ENCODE measurements at places on chromosomes 2 and 18.

DNA sequence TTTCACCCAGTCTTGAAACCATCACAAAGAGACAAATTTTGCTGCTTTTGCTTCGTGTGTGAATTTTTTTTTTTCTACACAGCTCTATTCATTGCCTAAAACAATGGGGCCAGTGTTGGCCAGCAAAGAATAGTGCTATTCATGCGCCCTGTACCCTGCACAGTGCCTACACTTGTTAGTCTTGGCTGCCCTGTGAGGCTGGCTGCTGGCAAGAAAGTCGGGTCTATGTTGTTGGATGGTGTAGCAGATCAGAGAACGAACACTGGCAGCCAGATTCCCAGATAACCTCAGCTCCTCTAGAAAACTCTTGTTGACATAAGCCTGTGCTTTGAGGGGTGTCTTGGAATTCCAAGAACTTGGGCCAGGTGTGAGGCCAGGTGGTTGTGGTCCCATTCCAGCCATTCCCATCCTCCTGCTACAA lies 455.7 kb upstream of the TCF4 start:
- no peaks in the 10 kb centered on the region for H3K36me3 ChIP-seq
- no peaks in the 10 kb centered on the region for H3K4me1 ChIP-seq
- H3K27me3 ChIP-seq = no peaks in the 10 kb centered on the region
- no peak overlapping the region for H3K4me3 ChIP-seq

- 0 out of 2 replicates have a peak overlapping the region, but pooled peaks have one; percentile 69 for H3K4me3 ChIP-seq
- H3K4me1 ChIP-seq = peaks cover 40% of the 10 kb centered on the region
- DNase-seq = no peak
- H3K36me3 ChIP-seq = no peaks in the 10 kb centered on the region
- no peak overlapping the region for H3K27ac ChIP-seq
- peaks cover 8% of the 10 kb centered on the region for H3K27me3 ChIP-seq
These were observed 2.8 kb downstream of the FOSL2 start for GRCh38 chr2:28395334-28396061.

DNA sequence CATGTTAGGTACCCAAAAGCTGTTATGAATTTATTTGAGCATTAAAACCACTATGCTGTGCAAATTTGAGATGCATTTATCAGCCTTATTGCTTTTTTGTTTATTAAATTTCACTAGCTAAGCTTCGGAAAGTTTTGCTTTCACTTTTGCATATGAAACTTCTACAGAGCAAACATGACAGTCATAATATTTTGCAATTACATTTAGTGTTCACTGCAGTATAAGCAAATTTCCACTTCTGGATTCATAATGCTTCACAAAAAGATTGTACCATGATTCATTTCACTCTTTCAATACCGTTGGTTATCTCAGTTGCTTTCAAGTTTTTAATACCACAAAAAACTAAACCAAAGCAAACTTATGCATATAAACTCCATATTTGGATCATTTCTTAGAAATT lies 228.7 kb upstream of the SLC8A1 start:
- H3K27me3 ChIP-seq = no peaks in the 10 kb centered on the region
- peaks cover 14% of the 10 kb centered on the region for H3K4me1 ChIP-seq
- H3K4me3 ChIP-seq = no peak overlapping the region
- no peak for DNase-seq

GRCh38 chr2:419687-420317 lies 131.9 kb upstream of the ALKAL2 start:
- no peak overlapping the region for H3K27ac ChIP-seq
- no peaks in the 10 kb centered on the region for H3K4me1 ChIP-seq
- no peak overlapping the region for H3K4me3 ChIP-seq

- H3K27ac ChIP-seq = no peak overlapping the region
- H3K36me3 ChIP-seq = no peaks in the 10 kb centered on the region
- no peaks in the 10 kb centered on the region for H3K4me1 ChIP-seq
- H3K27me3 ChIP-seq = no peaks in the 10 kb centered on the region
These were observed 282.7 kb downstream of the MBD2 start for GRCh38 chr18:53941601-53942338.

All from DND-41 (cell line).